Activated CD4-positive, alpha-beta T cell treated with anti-CD3 and anti-CD28 coated beads for 1 hour (primary cell): ENCODE measurements at places on chromosomes 7 and 10.

GRCh38 chr7:137408126-137408525, 64.6 kb upstream of the PTN start:
- DNase-seq = no peak

- DNase-seq = no peak
Measured at GRCh38 chr10:19936289-19936688, 120.1 kb downstream of the PLXDC2 start.

GRCh38 chr10:75904499-75905283, 473.3 kb downstream of the LRMDA start:
- DNase-seq = no peak

- DNase-seq = no peak
Measured at GRCh38 chr7:150957133-150958020, 20.7 kb downstream of the KCNH2 start.

DNA sequence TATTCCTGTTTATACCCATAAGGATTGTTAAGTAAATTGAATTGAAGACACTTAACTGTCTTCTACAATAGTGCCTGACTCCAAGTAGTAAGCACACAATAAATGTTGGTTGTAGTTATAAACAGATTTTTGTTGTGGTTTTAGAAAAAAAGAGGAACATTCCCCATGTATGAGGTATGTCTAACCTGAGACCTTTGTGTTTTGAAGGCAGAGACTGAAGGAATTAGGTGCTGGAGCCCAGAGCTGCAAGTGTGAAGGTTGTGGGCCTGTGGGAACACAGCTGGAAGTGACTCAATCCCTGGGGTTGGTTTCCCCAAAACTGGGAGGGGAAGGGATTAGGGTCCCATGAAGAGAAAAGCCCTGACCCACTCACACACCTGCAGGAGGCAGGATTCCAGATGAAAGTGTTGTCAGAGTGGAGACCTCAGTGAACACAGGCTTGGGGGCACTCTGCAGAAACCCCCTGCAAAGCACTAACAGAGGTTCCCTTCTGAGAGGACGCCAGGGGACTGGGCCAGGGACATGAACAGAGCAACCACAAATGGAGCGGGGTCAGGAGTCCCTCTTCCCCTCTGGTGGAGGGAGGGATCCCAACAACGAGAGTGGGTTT, 265.1 kb upstream of the KLF14 start:
- no peak for DNase-seq

GRCh38 chr10:122052701-122053100, 63.7 kb downstream of the TACC2 start:
- DNase-seq = no peak

DNA sequence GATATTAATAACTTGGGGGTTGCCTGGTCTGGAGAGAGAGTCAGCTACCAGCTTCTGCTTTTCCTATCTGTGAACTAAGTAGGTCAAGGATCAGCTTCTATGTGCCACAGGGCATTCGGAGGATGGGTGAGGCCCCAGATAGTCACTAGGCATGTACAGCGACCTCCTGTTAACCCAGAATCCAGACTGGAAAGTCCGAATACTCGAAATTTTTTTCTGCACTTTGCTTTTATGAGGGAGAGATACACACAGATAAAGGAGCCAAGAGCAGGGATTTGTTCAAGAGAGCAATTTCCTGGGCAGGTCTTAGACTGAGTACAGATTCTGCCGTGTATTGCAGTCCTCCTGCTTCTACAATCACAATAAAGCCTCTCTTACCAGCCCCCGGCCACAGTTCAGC, 54.2 kb downstream of the EMX2 start:
- DNase-seq = no peak

DNA sequence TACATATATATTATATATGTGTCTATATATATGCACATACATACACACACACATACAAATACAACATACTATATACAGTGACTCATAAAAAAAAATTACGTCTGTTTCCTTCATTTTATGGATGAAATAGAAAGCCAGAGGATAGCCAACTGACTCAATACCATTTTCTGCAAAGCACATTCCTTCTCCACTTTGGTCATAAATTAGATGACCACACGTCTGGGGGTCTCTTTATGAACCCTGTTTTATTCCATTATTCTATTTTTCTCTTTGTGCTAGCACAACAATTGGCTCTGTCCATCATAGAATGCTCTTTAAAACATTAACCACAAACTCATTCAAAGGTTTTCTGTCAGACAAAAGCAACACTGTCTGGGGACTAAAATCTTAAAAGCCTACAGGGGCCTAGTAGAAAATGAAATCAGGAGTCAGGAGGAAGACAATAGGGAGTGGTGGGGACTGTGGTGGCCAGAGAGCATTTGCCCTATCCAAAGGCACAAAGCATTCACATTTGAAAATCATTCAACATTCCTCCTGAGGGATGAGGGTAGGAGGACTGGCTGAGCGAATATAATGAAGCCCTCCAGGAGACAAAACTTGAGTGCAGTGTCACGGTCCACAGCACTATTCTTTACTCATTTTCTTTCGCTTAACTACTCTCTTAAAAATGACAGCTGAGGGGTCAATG, 4.3 kb downstream of the CUBN start:
- no peak for DNase-seq

DNA sequence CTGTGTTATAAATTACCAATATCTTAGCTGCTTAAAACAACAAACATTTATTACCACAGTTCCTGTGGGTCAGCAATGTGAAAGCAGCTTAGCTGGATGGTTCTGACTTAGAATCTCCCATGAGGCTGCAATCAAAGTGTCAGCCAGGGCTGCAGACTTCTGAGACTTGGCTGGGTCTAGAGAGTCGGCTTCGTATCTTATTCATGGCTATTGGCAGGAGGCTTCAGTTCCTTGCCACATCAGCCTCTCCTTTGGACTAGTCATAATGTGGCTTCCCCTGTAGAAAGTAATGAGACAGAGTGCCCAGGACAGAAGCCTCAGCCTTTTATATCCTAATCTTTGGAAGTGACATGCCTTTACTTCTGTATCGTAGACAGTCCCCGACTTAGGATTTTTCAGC, 27.3 kb downstream of the RALA start:
- DNase-seq = no peak

- DNase-seq = no peak
Measured at GRCh38 chr7:96126382-96126781, 195.5 kb downstream of the SLC25A13 start.

GRCh38 chr7:121537031-121537430, 140.9 kb upstream of the FAM3C start:
- DNase-seq = no peak

- no peak for DNase-seq
Measured at GRCh38 chr7:66871076-66871475, 49.9 kb upstream of the TMEM248 start.

GRCh38 chr10:77208684-77209256, 428.8 kb downstream of the KCNMA1 start:
- DNase-seq = no peak

DNA sequence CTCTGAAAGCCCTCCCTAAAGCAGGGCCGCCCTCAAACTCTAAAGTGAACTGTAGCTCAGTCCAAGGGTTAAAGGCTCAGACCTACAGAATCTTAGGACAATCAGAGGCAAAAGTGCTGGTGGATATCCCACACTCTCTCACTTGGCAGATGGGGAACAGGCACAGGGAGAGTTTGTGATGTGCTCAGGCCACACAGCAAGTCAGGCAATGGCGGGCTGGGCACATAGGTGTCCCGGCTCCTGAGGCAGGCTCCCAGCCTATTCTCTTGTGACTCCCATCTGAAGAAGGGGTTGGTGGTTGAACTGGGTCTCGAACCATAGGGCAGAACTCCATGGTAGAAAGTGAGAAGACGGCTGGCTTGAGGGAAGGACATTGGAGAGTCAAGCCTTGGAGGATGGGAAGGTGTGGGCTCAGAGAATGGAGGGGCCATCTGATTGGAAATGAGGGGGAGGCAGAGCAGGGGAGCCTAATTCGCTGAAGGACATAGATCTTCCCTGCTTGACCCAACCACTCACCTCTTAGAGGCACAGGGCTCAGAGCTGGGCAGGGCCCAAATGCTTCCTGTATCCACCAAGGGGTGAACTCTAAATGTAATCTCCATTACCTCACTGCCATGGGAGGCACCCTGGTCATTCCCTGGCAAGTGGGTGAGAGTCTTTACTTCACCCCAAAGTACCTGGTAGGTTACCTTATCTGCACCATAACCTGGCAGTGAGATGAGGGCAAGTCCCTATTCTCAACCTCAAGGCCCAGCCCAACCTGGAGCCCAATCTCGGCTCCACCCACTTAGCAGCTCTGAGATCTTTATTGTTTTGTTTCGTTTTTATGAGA, 4.9 kb upstream of the ZMIZ1 start:
- DNase-seq = no peak

DNA sequence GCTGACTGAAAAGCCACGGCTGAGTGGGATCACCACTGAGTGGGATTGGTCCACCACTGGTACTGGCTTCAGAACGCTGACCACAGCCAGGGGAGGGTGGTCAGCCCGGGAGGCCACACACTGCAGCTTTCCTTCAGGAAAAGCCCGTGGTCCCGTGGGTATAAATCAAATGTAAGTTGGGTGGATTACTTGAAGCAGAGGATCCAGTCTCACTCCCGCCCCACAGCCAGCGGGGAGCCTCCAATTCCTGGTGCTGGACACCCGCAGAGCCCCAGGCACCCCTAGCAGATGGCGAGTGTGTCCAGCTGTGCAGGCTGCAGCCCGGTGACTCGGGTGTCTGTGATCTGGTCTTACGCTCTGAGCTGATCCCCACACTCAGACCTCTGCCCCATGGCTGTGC, 231.1 kb upstream of the ZNF32 start:
- DNase-seq = no peak

DNA sequence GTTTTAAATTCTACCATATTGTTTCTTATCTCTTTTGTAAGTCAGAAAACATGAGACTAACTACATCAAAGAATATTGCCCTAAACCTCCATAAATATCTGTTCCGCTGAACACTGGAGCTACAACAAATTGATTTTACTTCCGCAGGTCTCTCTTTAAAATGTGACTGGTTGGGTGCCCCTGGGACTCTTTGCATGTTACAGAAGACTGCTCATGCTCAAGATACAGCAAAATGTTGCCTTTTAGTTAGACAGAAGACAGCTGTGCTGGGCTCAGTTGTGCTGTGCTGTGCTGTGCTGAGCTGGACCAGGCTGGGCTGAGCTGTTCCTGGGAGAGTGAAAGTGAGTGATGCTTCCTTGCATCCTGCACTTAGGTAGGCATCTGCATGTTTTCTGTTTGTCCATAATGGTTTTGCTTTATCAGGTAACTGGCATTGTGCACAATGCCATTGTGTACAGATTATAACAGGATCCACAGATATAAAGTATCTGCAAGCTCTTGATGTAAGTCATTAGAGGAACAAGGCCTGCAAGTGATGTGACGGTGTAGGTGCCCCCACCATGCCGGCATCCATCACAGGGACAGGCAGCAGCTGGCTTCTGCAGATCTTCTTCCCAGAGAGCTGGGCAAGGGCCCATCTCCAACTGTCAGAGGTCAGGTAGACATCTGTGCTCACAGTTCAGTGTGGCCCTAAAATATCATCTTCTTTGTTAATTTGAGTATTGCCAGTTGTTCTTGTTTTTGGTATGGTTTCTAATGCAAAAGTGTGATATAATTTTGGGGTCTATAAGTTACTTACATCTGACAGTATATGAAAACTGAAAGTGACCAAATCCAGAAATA, 972.5 kb upstream of the CELF2 start:
- no peak for DNase-seq

DNA sequence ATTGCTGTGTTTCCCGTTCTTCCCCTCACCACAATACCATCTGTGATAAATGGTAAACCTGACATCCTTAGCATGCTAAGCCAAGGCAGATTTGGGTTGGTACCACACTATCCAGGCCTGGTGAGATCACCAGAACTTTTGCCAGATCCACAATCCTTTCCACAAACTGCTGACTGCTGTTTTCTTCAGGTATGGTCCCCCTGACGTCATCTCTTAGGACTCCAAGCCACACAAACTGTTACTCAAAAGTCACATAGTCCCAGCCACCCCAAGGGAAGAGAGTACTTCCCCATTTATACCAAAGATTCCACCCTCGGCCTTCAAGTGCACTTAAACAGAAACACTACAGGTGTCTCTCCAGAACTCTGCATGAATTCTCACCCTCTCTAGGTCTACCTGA, 34.8 kb downstream of the SLC25A13 start:
- DNase-seq = no peak

DNA sequence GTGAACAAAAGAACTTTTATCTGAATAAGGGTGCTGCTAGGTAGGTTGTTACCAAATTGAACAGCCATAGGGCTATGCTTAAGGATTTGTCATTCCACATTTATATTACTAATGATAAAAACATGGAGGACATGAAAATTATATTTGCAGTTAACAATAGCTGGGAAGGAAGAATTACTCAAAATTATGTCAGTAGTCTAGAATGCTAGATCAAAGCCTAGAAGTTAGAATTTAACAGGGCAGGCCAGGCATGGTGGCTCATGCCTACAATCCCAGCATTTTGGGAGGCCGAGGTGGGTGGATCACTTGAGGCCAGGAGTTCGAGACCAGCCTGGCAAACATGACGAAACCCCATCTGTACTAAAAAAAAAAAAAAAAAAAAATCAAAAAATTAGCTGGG, 9.4 kb downstream of the STK17A start:
- DNase-seq = no peak

DNA sequence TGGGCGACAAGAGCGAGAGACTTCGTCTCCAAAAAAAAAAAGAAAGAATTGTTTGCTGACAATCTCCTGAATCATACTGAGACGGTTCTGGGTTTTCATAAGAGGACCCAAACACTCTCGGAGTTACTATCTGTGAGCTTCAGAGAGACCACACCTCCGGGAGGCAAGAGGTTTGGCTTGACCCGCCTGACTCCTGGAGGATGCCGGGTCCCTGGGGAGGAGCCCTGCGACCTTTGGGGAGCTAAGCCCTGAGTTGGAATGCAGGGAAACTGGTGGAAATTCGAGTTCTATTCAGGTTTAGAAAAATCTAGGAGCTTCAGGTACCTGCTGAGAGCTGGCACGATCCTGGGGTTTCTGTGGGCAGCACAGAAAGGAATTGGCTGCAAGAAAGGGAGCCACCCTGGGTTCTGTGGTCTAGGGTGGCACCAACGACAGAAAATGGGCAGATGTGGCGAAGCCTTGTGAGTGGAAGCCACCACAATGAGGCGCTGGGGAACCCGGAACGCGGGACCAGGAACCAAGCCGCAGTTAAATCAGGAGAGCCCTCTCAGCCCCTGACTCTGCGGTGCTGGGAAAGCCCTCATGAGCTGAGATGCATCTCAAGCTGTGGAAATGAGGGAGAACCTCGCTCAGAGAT, 21.9 kb upstream of the GATAD1 start:
- no peak for DNase-seq

DNA sequence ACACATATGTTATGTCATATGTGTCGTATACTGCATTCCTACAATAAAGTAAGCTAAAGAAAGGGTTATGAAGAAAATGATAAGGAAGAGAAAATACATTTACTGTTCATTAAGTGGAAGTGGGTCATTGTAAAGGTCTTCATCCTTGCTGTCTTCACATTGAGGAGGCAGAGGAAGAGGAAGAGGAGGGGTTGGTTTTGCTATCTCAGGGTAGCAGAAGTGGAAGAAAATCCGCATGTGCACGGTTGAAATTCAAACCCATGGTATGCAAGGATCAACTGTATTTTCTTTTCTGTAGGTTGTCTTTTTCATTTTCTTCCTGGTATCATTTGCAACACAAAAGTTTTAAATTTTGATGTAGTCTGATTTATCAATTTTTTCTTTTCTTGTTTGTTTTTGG, 6.3 kb downstream of the PLEKHA8 start:
- DNase-seq = no peak

- DNase-seq = no peak
Measured at GRCh38 chr10:49362596-49363260, 33.2 kb downstream of the DRGX start.
